ENCODE measurements at places on chromosomes 3 and 15. TPM values are rescaled to one million over a fixed set of nuclear protein-coding genes. Genes with fewer than 3 reads are reported as not detected.

CSPG4 gene
- 17.5 TPM for total RNA-seq

DNA sequence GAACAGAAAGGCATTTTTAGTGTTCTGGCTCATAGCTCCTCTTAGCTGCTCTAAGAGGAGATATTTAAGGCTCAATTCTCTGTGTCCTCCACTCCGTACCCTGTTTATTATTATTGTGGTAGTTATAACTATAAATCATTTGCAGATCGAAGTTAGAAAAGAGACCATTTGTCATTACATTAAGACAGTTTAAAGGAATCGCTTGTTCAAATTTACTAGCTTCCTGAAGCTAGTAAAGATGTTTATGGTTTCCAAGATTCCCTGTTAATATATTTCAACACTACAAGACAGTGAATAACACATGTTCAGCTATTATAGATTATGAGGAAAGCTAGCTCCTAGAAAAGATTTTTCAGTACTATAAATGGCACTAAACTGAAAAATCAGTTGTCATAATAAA, 12.6 kb downstream of the ATXN7 start:
- no peaks in the 10 kb centered on the region for H3K4me1 ChIP-seq
- no peak overlapping the region for H3K4me3 ChIP-seq
- no peak overlapping the region for H3K27ac ChIP-seq
- no peak for DNase-seq
- no peaks in the 10 kb centered on the region for H3K36me3 ChIP-seq

GRCh38 chr3:171695426-171695825, 114.9 kb downstream of the PLD1 start:
- no peak for DNase-seq
- no peaks in the 10 kb centered on the region for H3K36me3 ChIP-seq
- no peak overlapping the region for H3K4me3 ChIP-seq
- H3K27me3 ChIP-seq, result no peaks in the 10 kb centered on the region

- no peak for DNase-seq
- H3K4me1 ChIP-seq, result no peaks in the 10 kb centered on the region
- H3K27me3 ChIP-seq, result no peaks in the 10 kb centered on the region
Observed at GRCh38 chr15:88835119-88835518, 31.9 kb downstream of the ACAN start.

CHDH gene
- total RNA-seq, result 24.1 TPM

GRCh38 chr3:140290105-140290504, 355.1 kb downstream of the CLSTN2 start:
- H3K4me3 ChIP-seq, result no peak overlapping the region
- H3K4me1 ChIP-seq, result no peaks in the 10 kb centered on the region

TMEM115 gene
- 30.2 TPM for total RNA-seq

- no peak for DNase-seq
- no peaks in the 10 kb centered on the region for H3K27me3 ChIP-seq
- H3K4me3 ChIP-seq, result no peak overlapping the region
- peaks cover 13% of the 10 kb centered on the region for H3K36me3 ChIP-seq
- H3K4me1 ChIP-seq, result peaks cover 5% of the 10 kb centered on the region
Observed at GRCh38 chr15:78155355-78155939, 6.3 kb downstream of the IDH3A start.

MAPKBP1 gene
- 38.4 TPM for total RNA-seq

FSTL1 gene
- 9.2 TPM for total RNA-seq

DNA sequence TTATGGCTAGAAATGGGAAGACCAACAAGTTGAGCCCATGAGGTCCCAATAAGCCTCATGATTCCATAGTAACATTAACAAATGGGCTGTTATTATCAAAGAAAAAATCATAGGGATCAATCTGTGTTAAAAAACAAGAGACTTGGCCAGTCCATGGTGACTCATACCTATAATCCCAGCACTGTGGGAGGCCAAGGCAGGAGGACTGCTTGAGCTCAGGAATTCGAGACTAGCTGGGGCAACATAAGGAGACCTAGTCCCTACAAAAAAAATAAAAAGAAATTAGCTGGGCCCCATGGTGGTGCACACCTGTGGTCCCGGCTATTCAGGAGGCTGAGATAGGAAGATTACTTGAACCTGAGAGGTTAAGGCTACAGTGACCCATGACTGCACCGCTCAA, 124.8 kb downstream of the DMXL2 start:
- no peaks in the 10 kb centered on the region for H3K36me3 ChIP-seq
- no peaks in the 10 kb centered on the region for H3K4me1 ChIP-seq
- H3K27ac ChIP-seq, result no peak overlapping the region
- H3K4me3 ChIP-seq, result no peak overlapping the region
- no peak for DNase-seq

CCR3 gene
- not detected for total RNA-seq

- no peaks in the 10 kb centered on the region for H3K27me3 ChIP-seq
- H3K4me3 ChIP-seq, result no peak overlapping the region
- no peaks in the 10 kb centered on the region for H3K4me1 ChIP-seq
- DNase-seq, result no peak
Observed at GRCh38 chr3:127697551-127698240, 24.9 kb downstream of the ABTB1 start.

- H3K4me3 ChIP-seq, result no peak overlapping the region
- H3K4me1 ChIP-seq, result no peaks in the 10 kb centered on the region
- H3K36me3 ChIP-seq, result no peaks in the 10 kb centered on the region
- H3K27ac ChIP-seq, result no peak overlapping the region
- no peak for DNase-seq
- no peaks in the 10 kb centered on the region for H3K27me3 ChIP-seq
Observed at GRCh38 chr3:134517791-134518190, 31.9 kb downstream of the CEP63 start.

DNA sequence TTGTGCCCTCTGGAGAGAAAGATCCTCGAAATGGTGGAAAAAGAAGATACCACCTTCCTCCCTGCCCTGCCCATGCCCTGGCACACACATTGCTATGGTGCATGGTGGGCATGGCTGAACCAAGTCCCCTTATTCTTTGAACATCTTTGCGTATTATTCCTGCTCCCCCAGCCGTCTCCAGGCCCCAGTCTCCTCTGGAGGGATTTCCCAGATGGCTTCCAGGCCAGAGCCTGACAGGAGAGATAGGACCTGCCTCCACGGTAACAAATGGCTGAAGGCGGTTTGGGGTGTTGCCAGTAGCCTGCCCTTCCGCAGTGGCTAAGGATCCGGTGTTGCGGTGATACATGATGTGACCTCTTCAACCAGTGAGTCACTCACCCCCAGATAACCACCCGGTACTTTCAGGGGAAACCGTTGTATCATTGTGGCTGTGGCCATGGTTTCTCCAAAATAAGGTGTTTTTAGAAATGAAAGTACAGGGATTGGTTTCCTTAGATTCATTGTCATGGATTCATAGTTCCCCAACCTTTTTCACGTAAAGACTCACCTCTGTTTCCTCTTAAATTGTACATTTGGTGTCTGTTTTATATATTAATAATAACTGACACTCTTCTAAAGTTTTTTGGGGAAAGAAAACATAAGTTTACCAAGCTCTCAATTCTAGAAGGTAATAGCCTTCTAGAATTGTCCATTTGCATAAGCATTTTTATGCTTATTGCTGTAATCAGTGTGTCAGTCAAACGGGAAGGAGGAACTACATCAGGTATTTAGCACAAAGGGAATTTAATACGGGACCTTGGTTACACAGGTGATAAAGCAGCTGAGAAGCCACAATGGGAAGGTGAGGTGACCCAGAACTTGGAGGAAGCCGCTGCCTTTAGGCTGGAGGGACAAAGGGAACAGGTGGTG, 25.9 kb downstream of the SMAD3 start:
- peak overlapping the region; percentile 2 for H3K4me3 ChIP-seq
- DNase-seq, result no peak
- peak overlapping the region; percentile 100 for H3K27ac ChIP-seq

DNA sequence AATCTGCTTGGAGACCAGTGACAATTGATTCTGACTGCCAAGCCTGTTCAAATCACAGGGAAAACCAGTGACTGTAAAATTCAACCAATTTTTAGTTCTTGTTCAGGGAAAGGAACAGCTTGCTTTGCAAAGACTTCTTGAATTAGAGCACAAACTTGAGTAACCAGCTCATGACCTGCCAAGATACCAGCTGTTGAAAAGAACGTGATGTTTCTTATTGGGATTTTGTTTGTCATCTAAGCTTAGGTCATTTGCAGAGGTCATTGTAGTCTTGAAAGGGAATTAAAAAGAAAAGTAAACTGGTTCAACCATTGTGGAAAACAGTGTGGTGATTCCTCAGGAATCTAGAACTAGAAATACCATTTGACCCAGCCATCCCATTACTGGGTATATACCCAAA, 428.2 kb downstream of the GRM7 start:
- no peak for DNase-seq
- H3K27ac ChIP-seq, result no peak overlapping the region
- no peak overlapping the region for H3K4me3 ChIP-seq

DNA sequence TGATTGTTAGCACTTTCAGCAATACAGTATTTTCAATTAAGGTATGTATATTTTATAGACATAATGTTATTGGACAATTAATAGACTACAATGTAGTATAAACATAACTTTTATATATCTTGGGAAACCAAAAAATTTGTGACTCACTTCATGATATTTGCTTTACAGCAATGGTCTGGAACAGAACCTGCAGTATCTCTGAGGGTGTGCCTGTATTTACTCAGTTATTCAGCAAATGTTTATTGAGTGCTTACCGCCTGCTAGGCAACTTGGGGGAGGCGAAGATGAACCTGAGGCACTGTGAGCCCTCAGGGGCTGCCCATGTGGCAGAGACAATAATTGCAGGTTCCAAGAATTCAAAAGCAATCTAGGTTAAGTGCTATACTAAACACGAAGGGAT, 144.8 kb downstream of the GABRB3 start:
- H3K27ac ChIP-seq, result no peak overlapping the region
- no peaks in the 10 kb centered on the region for H3K36me3 ChIP-seq
- no peak for DNase-seq
- no peaks in the 10 kb centered on the region for H3K4me1 ChIP-seq

OXTR gene
- 2.7 TPM for total RNA-seq

DNA sequence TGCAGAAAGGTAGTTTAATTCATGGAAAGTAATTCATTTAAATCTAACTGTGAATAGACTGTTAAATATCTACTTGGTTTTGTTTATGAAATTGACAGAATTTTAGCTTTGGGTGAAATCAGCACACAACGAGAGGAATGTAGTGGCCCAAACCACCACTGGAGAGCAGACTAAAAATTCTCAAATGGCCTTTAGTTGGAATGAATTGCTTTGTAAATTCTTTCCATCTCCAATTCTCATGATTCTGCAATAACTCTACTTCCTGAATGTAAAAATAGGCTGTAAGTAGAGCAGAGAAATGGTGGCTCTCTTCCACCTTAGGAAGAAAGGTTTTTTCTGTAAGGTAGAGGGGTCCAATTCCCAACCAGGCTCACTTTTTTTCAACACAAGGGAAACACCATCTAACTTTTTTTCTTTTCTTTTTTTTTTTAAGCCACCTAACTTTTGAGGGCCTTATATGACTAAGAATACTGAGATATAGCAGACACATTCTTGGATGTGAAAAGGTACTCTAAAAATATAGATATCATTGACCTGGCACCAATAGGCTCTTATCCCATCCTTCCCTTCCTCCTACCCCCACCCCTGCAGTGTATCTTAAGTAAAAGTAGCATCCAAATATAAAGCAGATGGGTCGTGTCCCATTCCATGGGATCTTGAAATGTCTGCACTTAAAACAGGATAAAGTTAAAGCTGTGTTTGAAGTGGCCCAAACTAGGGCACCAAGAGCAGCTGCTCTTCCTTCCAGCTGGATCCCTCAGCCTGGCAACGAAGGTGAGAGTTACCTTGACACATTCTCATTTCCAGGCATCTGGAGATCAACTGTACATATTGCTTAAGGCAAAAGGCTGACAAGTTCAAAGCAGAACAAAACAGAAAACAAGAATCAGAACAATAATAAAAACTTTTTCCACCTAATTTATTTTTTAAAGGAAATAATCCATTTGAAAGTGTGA, 194.1 kb downstream of the TPRG1 start:
- no peaks in the 10 kb centered on the region for H3K27me3 ChIP-seq
- no peak overlapping the region for H3K27ac ChIP-seq
- H3K36me3 ChIP-seq, result no peaks in the 10 kb centered on the region
- H3K4me3 ChIP-seq, result no peak overlapping the region
- no peaks in the 10 kb centered on the region for H3K4me1 ChIP-seq

- no peak overlapping the region for H3K27ac ChIP-seq
- H3K27me3 ChIP-seq, result no peaks in the 10 kb centered on the region
- no peak overlapping the region for H3K4me3 ChIP-seq
- no peaks in the 10 kb centered on the region for H3K36me3 ChIP-seq
Observed at GRCh38 chr3:152321955-152322377, 53.2 kb downstream of the MBNL1 start.

MME gene
- 1.6 TPM for total RNA-seq

DNA sequence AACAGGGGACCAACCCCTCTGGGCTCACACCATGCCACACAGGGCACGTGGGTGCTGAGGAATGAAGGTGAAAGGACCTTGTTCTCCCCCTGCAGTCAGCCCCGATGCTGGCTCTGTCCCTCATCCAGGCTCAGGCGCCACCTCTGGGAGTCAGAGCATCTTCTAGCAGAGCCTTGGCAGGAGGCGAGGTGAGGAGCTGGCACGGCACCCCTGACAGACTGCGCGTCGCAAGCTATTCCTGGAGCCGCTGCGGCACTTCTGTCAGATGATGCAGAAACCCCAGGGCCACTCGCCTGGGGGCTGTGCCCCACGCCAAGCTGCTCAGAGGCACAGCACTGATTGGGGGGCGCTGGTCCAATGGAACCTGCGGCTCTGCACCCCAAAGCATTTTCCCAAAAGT, 62.0 kb downstream of the MGLL start:
- no peak overlapping the region for H3K4me3 ChIP-seq
- H3K27ac ChIP-seq, result no peak overlapping the region
- no peak for DNase-seq
- H3K27me3 ChIP-seq, result no peaks in the 10 kb centered on the region
- H3K4me1 ChIP-seq, result no peaks in the 10 kb centered on the region
- no peaks in the 10 kb centered on the region for H3K36me3 ChIP-seq

- H3K4me1 ChIP-seq, result peaks cover 24% of the 10 kb centered on the region
- peaks cover 4% of the 10 kb centered on the region for H3K36me3 ChIP-seq
- no peaks in the 10 kb centered on the region for H3K27me3 ChIP-seq
- no peak overlapping the region for H3K4me3 ChIP-seq
Observed at GRCh38 chr15:64694816-64695215, 80.6 kb downstream of the RBPMS2 start.

TGM4 gene
- 0.46 TPM for total RNA-seq

All from Panc1 (cell line).